Activated CD4-positive, CD25-positive, alpha-beta regulatory T cell treated with anti-CD3 and anti-CD28 coated beads, Interleukin-2, amount 50 U/mL, for 16 hours (primary cell): ENCODE measurements at places on chromosomes 16 and 17.

GRCh38 chr16:8127070-8127469 lies 463.2 kb downstream of the TMEM114 start:
- no peak for DNase-seq

DNA sequence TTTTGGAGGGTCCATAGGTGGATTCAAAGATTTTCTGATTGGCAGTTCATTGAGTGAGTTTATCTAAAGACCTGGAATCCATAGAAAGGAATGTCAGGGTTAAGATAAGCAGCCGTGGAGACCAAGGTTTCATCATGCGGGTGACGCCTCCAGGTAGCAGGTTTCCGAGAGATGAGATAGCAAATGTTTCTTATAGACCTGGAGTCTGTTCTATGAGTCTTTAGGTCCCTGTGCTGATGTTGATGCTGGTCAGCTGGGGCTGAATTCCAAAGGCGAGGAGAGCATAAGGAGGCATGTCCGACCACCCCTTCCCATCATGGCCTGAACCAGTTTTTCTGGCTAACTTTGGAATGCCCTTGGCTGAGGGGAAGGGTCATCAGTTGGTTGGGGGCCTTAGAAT lies 80.2 kb downstream of the RAP1GAP2 start:
- no peak for DNase-seq

DNA sequence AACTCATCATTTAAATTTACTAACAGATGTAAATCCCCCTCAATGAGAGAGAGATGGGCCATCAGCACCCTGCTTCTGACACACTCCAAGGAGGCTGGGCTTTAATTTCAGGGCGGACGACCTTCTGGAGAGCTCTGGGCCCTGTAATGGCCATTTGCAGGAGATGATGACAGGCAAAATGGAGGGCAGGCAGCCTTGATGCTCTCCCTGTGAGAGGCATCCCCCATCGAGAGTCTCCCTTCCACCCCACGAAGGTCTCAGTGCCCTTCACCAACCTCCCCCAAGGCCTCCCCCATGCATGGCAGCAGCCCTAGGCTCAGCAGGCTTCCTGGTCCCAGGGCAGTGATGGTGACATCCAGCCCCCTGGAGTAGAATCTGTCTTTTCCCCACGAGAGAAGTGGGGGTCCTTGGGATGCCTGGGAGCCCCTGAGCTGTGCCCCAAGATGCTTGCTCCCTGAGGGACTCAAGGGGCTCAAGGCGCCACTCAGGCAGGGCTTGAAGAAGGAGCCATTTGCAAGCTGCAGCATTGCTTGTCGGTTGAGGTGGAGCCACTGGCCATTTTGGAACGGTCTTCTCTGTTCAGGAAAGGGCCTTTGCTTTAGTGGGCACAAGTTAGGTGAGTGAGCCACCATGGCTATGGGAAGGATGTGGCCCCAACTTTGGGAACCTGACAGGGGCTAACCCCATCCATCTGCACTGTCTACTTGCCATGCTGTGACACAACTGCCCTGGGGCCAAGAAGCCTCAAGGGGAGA lies 82.6 kb downstream of the C16orf78 start:
- no peak for DNase-seq

- DNase-seq = no peak
Measured at GRCh38 chr16:66617010-66617434, 12.5 kb downstream of the CMTM3 start.

GRCh38 chr16:88384222-88385111 lies 1.7 kb downstream of the ZNF469 start:
- DNase-seq = no peak

DNA sequence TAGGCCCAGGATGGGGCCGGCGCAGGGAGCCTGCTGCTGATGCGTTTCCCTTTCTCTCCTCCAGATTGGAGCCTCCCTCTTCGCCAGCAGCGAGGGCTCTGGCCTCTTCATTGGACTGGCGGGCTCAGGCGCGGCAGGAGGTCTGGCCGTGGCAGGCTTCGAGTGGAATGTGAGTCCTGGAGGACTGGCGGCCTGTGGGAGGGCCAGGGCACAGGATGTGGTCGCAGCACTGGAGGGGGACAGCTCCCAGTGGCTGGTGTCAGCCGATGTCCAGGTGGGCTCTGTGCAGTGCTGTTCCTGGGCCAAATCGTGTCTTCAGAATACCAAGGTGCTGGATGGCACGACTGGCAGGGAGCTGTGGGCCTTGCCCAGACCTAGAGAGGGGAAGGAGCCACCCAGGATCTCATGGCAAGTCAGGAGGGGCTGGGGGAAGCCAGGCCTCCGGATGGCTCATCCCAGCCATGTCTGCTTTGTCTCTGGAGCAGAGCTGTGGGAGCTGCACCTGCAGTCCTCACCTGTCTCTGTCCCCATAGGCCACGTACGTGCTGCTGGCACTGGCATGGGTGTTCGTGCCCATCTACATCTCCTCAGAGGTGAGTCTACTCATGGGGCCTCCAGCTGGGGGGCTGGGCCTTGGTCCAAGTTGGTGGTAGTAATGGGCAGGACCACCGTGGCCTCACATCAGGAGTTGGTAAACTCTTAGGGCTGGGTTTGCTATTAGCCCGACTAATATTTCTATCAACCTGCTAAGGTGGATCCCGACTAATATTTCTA lies 7.3 kb downstream of the SLC5A10 start:
- no peak for DNase-seq

DNA sequence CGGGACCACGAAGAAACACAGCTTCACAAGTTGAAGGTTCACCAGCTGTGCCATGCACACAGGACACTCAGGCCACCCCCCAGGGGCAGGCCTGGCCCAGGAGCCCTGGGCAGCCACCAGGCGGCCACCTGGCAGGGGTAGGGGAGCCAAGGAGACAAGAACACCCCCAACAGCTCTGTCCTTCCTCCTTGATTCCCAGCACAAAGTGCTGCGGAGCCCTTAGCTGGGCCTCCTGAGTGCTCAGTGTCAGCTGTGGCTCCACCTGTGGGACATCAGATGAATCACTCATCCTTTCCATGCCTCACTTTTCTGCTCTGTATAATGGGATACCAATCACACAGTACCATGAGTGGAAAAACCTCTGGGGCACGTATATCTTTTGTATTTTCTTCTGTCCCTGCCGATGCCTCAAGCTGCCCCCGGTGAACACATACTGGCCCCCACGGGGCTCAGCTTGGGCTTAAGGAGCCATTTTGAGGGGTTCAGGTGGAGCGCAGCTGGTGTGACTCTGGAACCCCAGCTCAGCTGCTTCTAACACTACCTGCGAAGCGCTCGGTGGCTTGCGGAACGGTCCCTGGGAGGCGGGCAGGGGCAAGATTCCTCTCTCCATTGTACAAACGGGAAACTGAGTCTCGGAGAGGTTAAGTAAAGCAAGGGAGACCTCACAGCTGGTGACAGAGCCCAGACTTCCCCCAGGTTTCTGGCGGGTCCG lies 12.0 kb downstream of the GALK1 start:
- no peak for DNase-seq

- DNase-seq = no peak
Measured at GRCh38 chr16:28590384-28591340, 6.2 kb downstream of the SULT1A2 start.
